ENCODE measurements at places on chromosomes 3 and 15.

DNA sequence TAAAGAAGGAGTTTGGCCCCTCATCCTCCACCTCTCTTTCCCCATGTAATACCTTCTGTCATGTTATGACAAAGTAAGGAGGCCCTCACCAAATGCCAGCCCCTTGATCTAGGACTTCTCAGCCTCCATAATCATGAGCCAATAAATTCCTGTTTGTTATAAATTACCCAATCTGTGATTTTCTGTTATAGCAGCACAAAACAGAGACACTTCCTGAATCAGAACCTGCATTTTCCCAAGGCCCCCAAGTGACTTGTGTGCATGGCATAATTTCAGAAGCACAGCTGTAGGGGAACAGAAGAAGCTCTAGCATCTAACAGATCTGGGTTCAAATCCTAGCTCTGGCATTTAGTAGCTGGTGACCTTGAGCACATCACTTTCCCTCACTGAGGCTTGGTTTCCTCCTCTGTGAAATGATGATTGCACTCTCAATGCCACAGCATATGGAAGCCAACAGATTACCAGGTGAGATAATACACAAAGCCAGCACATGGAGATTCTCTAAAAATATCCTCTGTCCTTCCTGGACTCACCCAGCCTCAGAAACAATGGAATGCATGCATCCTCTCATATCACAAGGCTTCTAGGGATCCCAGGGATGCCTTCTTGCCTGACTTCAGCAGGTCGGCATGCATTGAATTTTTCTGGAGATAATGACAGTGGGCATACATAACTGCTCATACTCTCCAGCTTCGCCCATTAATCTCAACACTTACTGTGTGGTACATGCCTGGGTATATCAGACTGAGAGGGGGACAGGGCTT lies 26.3 kb downstream of the TLNRD1 start:
- no peak for DNase-seq

- DNase-seq = peak; percentile 52
Observed at GRCh38 chr3:190120269-190121060, at the start of gene P3H2. P3H2 (minus strand) TSS chr3:190120897; CDS start chr3:190120731, 166 bp downstream.

DNA sequence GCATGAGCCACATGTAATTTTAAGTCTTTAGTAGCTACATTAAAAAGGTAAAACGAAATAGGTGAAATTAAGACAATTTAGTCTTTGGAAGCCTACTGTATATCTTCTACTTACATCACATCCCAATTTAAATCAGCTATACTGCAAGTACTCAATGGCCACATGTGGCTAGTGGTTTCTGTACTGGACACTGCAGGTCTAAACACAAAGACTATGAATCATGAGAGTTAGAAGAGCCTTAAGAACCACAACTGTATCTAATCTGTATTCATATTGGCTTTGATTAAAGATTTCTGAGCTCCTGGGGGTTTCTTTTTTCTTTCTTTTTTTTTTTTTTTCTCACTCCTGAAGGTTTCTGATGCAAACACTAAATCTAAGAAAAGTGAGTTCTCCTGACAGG lies 2.3 kb upstream of the EIF1B start:
- no peak for DNase-seq

DNA sequence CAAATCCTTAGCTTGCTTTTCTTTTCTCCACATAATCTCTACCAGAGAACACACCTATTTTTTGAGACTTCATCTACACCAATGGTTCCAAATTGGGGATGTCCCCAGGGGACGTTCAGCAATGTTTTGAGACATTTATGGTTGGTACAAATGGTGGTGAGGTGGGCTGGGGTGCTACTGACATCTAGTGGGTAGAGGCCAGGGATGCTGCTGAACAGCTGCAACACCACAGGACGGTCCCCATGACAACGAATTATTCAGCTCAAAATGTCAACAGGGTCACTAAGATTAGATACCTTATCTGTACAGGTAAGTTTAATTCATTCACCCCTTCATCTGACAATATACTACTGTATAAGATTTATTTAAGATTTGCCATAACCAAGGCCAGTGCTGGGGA lies 14.4 kb downstream of the GK5 start:
- DNase-seq = no peak

- DNase-seq = no peak
Observed at GRCh38 chr3:24145981-24146822, 201.1 kb downstream of the NR1D2 start.

DNA sequence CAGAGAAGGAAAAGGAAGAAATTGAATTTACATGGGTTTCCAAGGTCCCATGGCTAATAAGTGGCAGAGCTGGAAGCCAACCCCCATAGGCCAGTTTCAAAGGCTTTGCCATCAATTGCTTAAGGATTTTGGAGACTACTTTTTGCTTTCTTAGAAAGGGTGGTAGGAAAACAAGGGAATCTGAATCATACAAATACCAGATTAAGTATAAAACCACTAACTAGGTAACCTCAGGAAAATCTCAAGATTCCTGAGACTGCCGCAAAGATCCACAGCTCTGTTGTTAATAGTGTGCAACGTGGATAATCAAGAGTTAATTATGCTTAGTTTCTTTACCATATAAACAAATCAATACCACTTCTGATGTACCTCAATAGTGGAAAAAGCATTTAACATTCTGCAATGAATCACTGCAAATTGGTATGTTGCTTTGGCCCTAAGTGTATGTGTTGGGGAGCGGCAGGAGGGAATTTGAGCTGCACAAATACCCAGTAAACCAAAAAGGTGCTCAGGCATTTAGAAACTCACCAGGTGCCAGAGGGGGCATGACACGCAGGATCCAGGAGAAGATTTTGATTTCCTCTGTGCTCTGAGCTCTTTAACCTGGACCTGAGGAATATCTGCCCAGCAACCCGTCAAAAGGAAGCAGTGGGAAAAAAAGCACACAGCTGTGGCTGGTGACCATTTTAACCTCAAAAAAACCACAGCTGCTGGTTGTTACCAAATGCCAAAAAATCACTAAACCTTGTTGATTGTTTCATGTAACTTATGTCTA lies 22.0 kb downstream of the AADAC start:
- DNase-seq = no peak

GRCh38 chr15:77046704-77047412 lies 24.1 kb downstream of the TSPAN3 start:
- DNase-seq = no peak

DNA sequence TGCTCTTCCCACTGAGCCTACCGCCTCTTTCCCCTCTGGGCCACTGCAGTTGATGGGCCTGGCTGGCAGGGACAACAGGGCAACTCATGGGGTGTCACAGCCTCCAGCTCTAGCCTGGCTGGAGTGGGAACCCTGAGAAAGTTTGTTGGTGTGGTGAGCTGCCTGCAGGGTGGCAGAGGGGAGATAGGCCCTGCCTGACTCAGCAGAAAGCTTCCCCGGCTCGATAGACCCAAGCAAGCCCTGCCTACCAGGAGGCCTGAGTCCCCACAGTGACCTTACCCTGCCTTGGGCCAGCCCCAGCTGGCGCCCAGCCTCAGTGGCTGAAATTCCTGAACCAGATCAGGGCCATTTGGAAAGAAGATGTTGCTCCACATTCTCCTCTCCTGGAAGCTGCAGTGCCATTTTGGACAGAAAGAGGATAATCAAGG lies 29.4 kb downstream of the ABTB1 start:
- DNase-seq = no peak

DNA sequence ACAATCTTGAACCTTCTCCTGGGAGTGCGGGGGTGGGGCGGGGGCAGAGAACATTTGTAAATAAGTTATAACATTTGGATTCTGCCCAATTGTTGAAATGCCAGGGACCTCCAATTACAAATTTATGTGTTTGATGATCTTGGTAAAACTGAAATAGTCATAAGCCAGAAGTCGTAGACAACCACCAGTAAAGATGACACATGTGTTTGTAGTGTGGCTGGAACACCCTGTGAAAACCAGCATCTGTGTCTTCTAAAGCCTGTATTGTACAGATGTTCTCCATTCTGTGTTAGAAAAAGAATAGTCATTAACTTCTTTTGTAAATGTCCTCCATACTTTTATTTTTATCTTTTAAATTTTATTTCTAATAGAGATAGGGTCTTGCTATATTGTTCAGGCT lies 61.8 kb downstream of the ARIH1 start:
- no peak for DNase-seq

- no peak for DNase-seq
Observed at GRCh38 chr15:45168751-45169551, 18.8 kb downstream of the SHF start.

DNA sequence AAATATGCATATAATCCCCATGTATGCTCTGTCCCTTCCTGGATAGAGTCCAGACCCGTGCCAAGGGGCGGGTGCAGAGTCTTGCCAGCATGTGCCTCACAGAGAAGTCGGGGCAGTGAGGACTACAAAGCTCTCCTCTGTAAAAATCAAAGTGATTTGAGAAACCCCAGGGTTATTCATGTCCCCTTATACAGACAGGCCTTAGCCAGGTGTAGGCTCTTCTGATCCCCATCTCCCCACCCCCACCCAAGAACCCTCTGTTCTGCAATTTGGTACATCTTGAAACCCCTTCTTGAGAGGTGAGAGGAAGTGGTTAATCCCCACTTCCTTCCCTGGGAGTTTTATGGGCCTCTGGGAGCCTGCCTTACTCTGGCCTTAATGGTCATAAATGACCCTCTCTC lies 24.7 kb downstream of the TRIM71 start:
- no peak for DNase-seq

DNA sequence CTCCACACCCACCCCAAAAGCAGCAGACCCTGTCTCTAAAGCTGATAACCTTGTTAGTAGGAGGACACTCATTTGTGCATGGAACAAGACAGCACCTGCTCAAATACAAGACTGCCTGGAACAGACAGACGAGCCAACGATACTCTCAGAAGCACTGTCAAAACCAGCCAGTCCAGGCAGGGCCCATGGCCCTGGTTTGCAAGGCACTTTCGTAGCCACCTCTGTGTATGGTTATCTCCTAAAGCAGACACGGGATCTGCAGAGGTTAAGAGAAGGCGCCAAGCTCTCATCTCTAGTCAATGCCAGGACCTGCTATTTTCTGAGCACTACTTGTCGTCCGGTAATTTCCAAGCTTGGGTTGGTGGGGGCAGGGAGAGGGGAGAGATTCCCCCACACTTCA lies 10.5 kb downstream of the NTRK3 start:
- DNase-seq = no peak

DNA sequence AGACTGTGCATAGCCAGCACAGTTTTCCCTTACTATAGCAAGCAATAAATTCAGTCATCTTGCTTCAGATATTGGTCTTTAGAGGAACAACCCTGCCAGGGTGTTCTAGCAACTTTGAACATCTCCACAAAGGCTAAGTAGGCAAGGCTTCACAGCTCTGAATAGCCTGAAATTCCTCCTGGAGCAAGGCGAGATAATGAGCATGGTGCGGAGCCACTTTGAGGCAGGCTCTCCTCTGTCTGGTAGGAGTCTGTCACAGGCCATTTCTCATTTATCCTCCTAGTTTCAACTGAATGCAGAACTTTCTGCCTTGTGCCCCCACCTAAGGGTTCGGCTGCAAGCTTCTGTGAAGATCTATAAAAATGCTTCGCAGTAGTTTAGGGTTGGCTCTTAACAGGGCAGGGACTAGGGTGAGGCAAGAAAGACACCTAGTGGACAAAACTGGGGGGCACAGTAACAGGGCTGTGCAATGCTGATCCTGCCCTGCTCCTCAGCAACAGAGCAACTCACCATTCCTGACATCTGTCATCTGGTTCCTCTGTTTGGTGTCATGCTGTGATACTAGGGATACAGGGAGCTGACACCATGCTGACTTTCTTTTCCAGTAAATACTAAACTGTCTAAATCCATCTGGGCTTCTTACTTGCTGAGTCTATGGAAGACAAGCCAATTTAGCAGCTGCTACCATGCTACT lies 16.6 kb upstream of the EHHADH start:
- no peak for DNase-seq

- no peak for DNase-seq
Observed at GRCh38 chr3:168476360-168476980, 380.7 kb upstream of the GOLIM4 start.

GRCh38 chr3:48684480-48685143 lies 1.1 kb downstream of the NCKIPSD start:
- no peak for DNase-seq

GRCh38 chr3:3137526-3137925 lies 10.8 kb downstream of the TRNT1 start:
- no peak for DNase-seq

GRCh38 chr3:100570811-100571210 lies 38.6 kb upstream of the ADGRG7 start:
- no peak for DNase-seq

DNA sequence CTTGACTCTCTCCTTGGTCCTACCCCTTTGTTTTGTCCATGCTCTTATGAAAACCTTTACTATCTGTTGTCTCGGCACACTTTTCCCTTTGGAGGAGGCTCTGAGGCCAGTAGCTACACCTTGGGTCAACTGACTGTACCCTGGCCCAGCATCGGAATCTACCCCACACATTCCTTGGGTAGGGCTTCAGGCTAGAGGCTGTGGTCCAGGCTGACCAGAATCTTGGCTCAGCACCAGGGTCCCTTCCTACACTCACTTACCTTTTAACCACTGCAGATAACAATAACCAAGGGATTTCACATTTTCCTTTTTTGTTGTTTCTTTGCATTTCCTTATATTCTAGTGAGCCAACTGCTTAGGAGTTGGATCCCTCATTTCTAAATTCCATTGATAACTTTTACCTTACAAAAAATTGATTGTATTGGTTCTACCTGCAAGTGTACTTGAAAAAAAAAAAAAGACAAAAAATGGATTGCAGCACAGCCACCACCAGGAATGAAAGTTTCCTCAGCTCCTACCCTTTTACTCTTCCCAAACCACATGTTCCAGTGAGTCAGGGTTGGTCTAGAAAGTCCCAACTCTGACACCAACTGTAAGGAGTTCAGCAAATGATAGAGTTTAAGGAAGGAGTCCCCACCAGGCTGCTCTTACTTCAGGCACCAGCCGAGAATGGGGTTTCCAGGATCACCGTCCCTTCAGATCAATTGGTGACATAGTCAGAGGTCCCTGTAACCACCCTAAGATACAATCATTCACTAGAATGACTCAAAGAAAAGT lies 95.6 kb downstream of the FBLN2 start:
- no peak for DNase-seq

DNA sequence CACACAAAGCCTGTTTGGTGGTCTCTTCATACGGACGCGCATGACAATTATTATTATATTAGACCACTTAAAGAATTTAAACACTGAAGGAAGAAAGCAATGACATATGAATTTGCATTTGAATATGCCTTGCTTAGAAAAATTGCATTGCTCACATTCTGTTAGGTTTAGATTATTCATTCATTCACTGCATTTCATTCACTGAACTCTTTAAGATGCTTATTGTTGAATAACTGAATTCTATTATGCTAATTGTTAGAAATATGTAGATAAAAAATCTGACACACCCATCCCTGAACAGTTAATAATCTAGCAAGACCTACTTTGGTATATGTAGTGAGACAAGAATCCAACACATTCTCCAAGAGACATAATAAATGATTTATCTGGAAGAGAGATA lies 94.4 kb upstream of the PEX5L start:
- DNase-seq = no peak

- no peak for DNase-seq
Observed at GRCh38 chr3:13706886-13707285, 158.0 kb downstream of the FBLN2 start.
